Muscle of leg (tissue), 16 donors: ENCODE measurements at places on chromosomes 1 and 21. TPM values are rescaled to one million over a fixed set of nuclear protein-coding genes. Genes with fewer than 3 reads are reported as not detected.

SYT6 gene
- total RNA-seq: 0.40 TPM

DNA sequence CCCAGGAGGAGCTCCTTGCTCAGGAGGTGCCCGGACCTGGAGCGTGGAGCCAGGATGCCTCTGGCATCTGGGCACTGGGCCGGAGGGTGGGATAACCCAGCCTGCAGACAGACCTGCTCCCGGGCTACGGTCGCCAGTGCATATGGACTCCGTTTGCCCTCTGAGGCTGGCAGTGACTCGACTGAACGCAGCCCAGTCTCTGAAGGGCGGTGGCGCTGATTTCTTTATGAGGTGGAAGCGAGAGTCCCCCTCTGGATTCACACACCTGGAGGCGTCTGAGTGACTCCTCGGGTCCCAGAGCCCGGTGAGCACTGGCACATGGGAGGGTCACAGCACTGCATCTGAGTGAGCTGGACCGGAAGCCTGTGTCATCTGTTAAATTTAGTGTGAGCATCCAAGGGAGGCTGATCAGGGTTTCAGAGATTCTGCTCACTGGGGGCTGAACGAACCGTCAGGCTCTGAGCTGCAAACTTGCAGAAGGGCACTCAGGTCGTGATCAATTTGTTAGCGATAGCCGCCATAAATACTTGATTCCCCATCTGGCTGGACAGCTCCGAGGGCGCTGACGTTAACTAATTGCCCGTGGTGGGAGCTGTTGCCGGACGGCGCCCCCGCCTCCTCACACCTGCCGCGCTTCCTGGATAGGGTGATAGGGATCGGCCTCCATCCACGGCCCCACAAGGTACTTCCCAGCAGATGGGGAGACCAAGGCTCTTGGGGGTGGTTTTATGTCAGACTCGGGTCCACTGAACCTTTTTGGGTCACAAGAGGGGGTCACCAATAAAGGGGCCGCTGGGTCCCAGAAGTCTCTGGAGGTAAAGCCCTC lies 60.7 kb upstream of the TTC34 start:
- no peaks in the 10 kb centered on the region for H3K36me3 ChIP-seq
- DNase-seq: no peak
- H3K27me3 ChIP-seq: peaks cover 43% of the 10 kb centered on the region
- H3K27ac ChIP-seq: no peak overlapping the region

DNA sequence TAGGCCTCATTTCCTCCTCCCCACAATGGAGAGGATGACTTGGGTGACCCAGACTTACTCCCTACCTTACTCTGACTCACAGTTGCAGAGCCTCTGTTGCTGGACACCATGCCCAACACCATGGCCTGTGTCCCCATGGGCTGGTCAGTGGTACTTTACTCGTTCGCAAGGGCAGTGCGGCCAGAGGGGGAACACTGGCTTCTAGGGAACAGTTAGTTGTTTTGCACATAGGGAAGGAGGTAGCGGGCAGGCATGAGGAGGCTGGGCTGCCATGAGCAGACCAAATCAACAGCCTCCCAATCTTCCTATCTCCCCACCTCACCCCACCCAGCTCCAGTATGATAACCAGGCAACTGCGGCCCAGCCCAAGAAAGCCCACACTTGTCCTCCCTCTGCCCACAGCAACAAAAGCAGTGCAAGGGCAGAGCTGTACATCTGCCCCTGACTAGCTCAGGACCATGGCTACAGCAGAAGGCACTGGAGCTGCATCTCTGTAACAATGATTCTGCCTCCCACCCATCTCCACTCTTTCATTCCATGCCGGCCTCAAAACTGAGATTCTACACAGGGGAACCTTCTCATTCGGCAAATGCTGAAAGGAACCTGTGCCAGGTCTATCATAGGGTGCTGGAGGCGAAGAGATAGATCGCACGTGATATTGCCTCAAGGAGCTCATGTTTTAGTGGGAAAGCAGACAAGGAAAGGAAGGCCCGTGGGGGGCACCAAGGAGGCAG lies 18.6 kb downstream of the TAL1 start:
- peaks cover 26% of the 10 kb centered on the region for H3K27me3 ChIP-seq
- H3K27ac ChIP-seq: peak overlapping the region; percentile 82
- H3K36me3 ChIP-seq: no peaks in the 10 kb centered on the region
- no peak overlapping the region for H3K4me3 ChIP-seq

OR2AK2 gene
- not detected for total RNA-seq

GRCh38 chr1:107432108-107432507 lies 291.3 kb downstream of the NTNG1 start:
- no peak overlapping the region for H3K4me3 ChIP-seq
- no peaks in the 10 kb centered on the region for H3K36me3 ChIP-seq
- H3K27me3 ChIP-seq: no peaks in the 10 kb centered on the region
- DNase-seq: peak; percentile 24
- H3K27ac ChIP-seq: no peak overlapping the region

DNA sequence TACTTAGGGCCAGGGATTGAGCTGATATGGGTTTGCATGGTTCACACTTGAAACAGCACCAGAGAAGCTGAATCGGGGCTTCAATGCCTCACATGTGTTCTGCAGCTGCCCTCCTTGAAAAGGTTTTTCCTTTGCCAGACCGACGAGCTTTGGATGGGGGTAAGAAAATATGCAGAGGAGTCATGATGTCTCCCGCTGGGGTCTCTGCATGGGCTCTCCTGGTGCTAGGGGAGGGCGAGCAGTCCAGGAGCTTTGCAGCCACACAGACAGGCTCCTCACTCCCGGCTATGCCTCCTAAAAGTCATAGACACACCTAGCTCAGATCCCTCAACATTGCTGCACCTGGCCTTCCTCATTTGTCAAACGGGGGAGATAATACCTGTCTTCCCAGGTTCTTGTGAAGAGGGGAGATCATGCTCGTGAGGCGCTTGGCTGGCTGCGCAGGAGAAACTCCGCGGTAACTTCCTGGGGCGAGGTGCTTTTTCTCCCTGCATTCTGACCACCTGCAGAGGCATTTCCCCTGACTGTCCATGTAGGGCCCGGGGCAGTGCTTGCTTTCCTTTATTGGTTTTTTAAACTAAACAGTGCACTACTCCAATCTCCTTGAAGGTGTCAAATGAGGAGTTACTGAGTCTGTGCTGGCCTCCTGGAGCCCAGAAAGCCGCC lies 112.4 kb downstream of the PLXNA2 start:
- peaks cover 6% of the 10 kb centered on the region for H3K36me3 ChIP-seq
- DNase-seq: no peak
- H3K27me3 ChIP-seq: no peaks in the 10 kb centered on the region
- H3K4me1 ChIP-seq: peaks cover 70% of the 10 kb centered on the region
- peak overlapping the region; percentile 7 for H3K27ac ChIP-seq

YBX1 gene
- 671 TPM for total RNA-seq

GRCh38 chr1:175715742-175716141 lies 27.7 kb downstream of the TNR start:
- no peak overlapping the region for H3K27ac ChIP-seq
- DNase-seq: no peak
- H3K36me3 ChIP-seq: no peaks in the 10 kb centered on the region
- H3K4me1 ChIP-seq: no peaks in the 10 kb centered on the region
- no peaks in the 10 kb centered on the region for H3K27me3 ChIP-seq

EFNA1 gene
- 15.3 TPM for total RNA-seq

- H3K4me3 ChIP-seq: no peak overlapping the region
- H3K27ac ChIP-seq: no peak overlapping the region
- no peaks in the 10 kb centered on the region for H3K4me1 ChIP-seq
- H3K36me3 ChIP-seq: no peaks in the 10 kb centered on the region
These were observed 43.3 kb upstream of the USP25 start for GRCh38 chr21:15686506-15686905.

DNA sequence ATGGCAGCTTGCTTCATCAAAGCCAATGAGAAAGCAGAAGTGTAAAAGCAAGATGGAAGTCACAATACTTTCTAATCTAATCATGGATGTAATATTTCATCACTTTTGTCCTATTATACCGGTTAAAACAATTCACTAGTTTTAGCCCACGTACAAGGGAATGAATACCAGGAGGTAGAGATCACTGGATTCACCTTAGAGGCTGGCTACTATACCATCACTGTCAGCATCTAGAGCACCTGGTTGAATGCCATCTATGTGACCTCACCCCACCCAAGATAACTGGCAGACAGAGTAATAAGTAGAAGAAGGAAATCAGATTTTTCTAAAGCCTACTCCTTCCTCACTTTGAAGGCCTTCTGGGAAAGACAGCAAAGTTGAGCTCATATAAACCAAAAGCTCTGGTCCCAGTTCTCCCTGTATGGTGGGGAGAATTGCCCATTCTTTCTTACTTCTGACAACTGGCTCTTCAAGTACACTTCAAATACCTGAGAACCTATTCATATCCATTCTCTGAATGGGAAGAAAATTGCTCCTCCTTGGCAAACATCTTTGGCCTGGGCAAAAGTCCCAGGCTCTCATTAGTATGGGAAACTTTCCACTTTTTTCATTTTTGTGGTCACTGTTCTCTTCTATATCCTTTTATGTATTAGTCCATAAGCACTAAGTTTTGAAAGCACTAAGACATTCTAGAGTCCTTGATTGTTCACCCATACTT lies 24.8 kb downstream of the HSD3B1 start:
- H3K27me3 ChIP-seq: no peaks in the 10 kb centered on the region
- H3K36me3 ChIP-seq: no peaks in the 10 kb centered on the region
- no peak for DNase-seq
- H3K4me3 ChIP-seq: no peak overlapping the region
- no peak overlapping the region for H3K27ac ChIP-seq

DNA sequence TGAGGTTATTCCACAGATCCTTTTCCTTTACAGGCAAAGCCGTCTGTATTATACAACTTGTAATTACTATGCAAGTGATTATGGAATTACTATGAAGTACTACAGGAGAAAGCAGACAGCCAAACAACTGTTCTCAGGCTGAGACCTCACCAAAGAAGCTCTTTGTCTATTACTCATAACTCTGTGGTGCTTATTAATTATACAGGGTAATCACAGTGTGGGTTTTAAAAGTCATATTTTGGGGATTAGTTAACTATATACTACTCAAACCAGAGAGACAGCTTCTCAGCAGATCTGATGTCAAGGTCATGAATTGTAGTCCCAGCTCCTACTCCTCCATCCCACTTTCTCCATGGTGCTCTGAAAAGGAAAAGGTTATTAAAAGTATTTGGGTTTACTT lies 49.6 kb downstream of the CTTNBP2NL start:
- no peak for DNase-seq
- no peaks in the 10 kb centered on the region for H3K4me1 ChIP-seq
- H3K27me3 ChIP-seq: no peaks in the 10 kb centered on the region
- H3K4me3 ChIP-seq: no peak overlapping the region

CYP4A11 gene
- total RNA-seq: 0.13 TPM

EPHA2 gene
- total RNA-seq: 3.3 TPM

- no peak overlapping the region for H3K27ac ChIP-seq
- no peaks in the 10 kb centered on the region for H3K4me1 ChIP-seq
- no peak for DNase-seq
These were observed 62.4 kb downstream of the BACH1 start for GRCh38 chr21:29360799-29361765.

- H3K36me3 ChIP-seq: peaks cover 2% of the 10 kb centered on the region
- peaks cover 21% of the 10 kb centered on the region for H3K27me3 ChIP-seq
- peak within 1 kb of the TSS; percentile 80 for H3K4me3 ChIP-seq
- peak within 1 kb of the TSS; percentile 66 for H3K27ac ChIP-seq
- H3K4me1 ChIP-seq: peaks cover 30% of the 10 kb centered on the region
These were observed at the start of gene HUNK for GRCh38 chr21:31872452-31873274. Gene HUNK (plus strand): TSS chr21:31873020. CDS start chr21:31873675, 655 bp downstream.

DNA sequence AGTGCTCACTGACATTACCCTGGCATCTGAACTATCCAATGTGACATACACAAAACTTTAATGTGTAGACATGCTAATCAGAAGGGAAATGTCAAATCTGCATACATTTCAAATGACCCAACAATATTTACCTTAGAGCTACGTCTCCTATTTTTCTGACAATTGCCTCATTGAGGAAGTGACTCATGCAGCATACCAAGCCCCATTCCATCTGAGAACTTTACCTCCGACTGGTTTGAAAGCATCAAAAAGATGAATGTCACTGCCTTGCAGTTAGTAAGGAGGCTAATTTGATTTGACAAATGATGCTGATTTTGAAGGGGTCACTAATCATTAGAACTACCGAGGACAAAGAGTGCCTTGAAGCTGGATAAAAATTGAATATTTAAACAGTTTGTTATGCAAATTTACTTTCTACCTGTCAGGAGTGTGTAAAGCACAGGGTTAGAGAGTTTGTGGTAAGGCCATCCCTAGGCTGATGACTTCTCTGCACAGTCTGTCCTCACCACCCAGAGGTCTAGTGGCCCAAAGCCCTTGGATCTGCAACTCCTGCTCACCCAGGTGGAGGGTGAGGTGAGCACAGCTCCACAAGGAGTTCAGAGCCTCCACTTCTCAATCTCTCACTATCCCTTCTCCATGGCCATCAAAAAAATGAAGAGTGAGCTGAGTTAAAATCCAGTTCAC lies 500.3 kb upstream of the C1orf87 start:
- H3K4me3 ChIP-seq: no peak overlapping the region
- H3K36me3 ChIP-seq: no peaks in the 10 kb centered on the region
- no peak overlapping the region for H3K27ac ChIP-seq
- no peaks in the 10 kb centered on the region for H3K27me3 ChIP-seq

TLCD4 gene
- 11.1 TPM for total RNA-seq

DNA sequence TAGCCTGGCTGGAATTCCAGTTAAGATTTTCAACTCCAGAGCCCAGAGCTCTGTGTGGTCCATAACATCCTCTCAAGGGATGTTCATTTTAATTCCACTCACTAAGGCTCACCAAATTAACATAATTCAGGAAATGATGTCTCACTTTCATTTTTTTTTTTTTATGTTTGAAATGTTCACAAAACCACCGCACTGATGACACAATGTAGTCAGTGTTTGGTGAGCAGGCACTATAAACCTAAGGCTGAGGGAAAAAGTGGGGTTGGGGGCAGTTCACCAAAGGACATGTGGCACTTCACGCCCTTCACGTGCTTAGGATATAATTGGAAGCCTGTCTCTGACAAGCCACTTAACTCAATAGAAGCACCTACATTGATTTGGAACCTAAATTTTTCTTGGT lies 177.3 kb upstream of the CAMK1G start:
- no peak for DNase-seq
- H3K36me3 ChIP-seq: no peaks in the 10 kb centered on the region
- no peak overlapping the region for H3K4me3 ChIP-seq
- H3K27me3 ChIP-seq: peaks cover 2% of the 10 kb centered on the region
- H3K4me1 ChIP-seq: no peaks in the 10 kb centered on the region

KIF21B gene
- 0.58 TPM for total RNA-seq

- no peak overlapping the region for H3K4me3 ChIP-seq
- H3K4me1 ChIP-seq: peaks cover 7% of the 10 kb centered on the region
- H3K27ac ChIP-seq: no peak overlapping the region
- H3K27me3 ChIP-seq: no peaks in the 10 kb centered on the region
- no peak for DNase-seq
These were observed 123.9 kb upstream of the PPP2R5A start for GRCh38 chr1:212161231-212161781.

DNA sequence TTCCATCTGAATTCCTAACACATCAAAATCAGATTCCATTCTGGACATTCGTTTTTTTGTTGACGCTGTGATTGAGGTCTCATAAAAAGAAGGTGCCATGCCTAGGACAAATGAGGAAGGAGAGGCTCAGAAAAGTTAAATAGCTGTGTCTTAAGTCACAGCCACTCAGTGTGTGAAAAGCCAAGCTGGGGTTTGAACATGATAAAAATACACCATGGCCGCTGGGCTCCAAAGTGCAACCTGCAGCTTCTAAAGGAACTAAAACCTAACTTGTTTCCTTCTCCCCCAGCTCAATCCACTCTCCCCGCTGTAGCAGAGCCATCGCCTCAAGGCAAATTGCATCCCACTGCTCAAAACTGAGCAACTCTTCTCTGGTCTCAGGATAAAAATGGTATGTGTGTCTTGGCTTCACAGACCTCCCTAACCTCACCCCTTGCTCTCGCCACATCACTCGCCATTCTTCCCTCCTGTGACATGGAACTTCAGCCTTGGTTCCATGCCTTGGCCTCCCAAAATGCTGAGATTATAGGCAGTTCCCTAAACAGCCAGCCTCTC lies 22.1 kb upstream of the FAM20B start:
- DNase-seq: no peak
- no peaks in the 10 kb centered on the region for H3K27me3 ChIP-seq
- no peak overlapping the region for H3K4me3 ChIP-seq
- H3K27ac ChIP-seq: no peak overlapping the region
- H3K4me1 ChIP-seq: peaks cover 10% of the 10 kb centered on the region

MINDY1 gene
- 15.7 TPM for total RNA-seq
